ENCODE measurements at places on chromosomes 7 and 10. TPM values are rescaled to one million over a fixed set of nuclear protein-coding genes. Genes with fewer than 3 reads are reported as not detected.

DNA sequence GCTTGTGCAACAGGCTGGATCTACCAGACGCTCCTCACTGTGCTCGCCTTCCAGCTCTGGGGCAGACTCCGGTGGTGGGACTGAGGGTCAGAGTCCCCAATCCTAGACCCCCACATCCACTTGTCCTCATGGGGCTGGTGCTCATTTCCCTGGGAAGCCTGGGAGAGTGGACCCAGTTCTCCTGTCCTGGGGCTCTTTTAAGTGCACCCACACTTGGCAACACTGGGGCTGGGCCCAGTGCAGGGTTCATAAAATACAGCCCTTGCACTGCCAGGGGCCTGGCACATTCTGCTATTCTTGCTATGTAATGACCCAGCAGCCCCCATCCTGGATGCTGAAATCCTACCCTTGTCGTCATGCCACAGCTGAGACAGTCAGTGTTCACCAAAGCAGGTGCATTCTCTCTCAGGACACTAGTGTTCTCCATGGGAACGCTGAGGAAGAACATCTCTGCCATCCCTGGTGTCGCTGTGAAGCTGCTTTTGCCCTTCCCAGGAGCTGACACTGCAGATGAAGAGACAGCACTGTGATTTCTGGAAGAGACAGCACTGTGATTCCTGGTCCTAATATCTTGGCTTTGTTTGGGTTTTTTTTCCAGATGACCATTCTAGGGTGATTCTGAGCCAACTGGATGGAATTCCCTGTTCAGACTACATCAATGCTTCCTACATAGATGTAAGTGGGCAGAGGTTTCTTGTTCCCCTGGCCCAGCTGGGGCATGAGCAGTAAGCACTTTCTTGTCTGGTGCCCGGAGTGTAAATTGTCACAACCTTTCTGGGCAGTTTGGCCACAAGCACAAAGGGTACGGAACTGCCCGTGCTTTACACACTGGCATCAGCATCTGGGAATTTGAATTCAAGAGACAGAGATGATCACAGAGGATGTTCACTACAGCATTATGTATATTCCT, 65.6 kb downstream of the MKI67 start:
- DNase-seq = no peak

- peak; percentile 93 for DNase-seq
Observed at GRCh38 chr7:100983451-100984187, 14.3 kb downstream of the MUC12 start.

DNA sequence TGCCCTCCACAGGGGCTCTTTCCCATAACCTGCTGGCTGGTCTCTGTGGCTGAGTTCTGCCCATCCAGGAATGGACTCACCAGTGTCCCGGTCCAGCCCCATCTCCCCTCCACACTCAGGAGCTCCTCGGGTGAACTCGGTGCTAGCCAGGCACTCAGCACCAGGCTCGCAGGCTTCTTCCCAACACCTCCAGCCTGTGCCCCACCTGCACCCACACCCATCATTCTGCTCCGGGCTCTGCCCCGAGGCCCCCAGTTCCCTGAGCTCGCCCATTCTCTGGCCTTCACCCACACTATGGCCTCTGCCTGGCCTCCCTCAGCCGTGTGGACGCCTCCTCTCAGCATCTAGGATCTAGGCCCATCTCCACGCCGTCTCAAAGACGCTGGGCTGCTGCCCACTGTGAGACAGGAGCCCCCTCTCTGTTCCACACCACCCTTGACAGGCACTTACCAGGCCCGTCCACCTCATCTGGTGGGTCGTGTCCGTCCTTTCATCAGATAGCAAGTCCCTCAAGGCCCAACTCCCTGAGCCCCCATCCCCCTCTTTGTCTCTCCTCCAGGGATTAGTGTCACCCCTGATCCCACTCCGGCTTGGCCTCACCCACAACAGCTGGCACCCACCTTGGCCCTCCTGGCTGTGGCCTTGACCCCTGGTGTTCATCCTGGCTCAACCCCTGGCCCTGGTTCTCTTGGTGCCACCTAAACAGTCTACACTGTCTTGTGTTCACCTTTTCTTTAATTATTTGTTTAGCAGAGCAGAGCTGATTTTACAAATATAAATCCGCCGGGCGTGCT, 76.0 kb upstream of the FAM20C start:
- no peak for DNase-seq

DNA sequence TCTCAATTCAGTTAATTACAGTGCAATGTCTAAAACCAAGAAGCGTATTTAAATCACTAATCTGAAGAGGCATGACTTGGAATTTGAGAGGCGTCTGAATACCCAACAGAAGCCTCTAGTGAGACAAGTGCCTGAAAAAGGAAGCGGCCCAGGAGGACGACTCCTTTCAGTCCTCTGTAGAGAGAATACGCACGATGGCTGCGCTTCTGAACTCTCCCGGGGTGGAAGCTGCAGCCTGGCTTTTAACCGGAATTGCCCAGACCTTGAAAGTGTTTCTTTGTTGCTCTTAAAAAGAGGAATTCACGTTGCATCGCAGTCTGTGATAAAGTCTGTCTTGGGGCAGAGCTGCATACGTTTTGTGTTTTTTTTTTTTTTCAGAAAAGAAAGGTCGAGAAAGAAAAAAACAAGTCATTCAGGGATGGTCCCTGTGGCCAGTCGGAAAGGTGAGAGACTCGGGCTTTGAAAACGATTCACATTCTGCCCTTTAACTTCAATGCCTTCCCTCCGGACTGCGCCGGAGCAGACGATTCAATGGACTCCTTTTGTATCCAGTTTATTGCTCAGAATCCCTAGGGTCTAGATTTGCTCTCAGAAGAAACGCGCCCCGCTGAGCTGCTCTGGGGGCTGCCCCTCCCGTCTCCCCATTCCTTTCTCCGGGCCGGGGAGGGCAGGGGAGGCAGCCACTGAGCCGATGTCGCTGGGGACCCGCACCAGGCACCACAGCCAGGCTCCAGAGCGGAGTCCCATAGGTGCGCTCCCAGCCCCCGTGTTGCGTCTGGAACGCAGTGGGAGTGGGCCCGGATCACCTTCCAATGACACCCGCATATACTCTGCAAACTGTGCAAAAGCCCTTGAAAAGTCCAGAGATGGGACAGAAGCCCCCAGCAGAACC, 994 bp upstream of the PTF1A start:
- no peak for DNase-seq

GRCh38 chr7:132653366-132653930, 77.2 kb upstream of the PLXNA4 start:
- no peak for DNase-seq

- peak; percentile 45 for DNase-seq
Observed at GRCh38 chr7:120273476-120273975, 551 bp downstream of the KCND2 start.

- peak; percentile 96 for DNase-seq
Observed at GRCh38 chr7:142583446-142583845, 165.8 kb upstream of the PRSS1 start.

- no peak for DNase-seq
Observed at GRCh38 chr7:2635810-2636701, 4.3 kb downstream of the TTYH3 start.

- DNase-seq = peak; percentile 86
Observed at GRCh38 chr10:123132576-123133477, 2.9 kb upstream of the HMX3 start.

DNA sequence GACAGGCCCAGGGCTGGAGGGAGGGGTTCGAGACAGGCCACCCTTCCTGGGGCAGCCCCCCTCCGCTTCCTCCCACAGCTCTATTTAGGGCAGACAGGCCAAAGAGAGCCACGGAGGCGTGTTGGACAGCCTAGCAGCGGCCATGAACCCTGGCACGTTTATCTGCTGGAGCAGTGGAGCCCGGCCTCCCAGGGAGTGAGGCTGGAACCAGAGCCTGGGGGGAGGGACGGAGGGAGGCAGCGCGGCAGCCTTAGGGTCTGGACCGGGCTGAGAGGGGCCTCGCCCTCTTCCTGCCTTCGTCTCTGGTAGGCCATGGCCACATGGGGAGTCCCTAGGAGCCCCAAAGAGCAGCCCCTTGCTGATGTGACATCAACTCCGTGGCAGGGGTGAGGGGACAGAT, 17.1 kb downstream of the UNCX start:
- DNase-seq = no peak

GRCh38 chr7:64618785-64619456, 47.0 kb upstream of the ZNF107 start:
- peak; percentile 68 for DNase-seq

DNA sequence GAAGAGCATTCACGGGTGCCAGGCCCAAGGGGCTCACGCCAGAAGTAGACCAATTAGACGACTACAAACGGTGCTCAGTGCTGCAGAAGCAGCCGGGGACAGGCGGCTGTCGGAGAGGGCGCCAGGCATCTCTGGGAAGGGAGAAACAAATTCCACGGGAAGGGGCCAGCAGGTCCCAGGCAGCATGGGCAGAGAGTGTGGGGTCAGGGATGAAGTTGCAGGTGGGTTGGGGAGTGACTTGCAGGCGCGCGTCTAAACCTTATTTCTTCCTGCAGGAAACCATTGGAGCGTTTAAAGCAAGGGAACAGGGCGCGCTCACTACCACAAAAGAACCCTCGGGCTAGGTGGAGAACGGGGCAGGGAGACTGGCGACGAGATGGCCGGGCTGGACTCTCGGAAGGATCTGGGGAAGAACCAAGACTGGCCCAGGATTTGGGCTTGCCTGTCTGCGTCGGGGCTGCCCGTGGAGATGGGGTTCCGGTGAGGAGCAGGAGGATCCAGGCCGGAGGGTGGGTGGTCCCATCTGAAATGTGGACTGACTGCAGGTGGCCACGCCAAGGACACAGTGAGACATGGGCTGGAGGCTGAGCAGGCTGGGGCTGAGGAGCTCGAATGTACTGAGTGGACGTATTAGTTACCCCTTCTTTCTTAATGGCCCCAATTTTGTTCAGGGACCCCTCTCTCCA, 116.3 kb upstream of the DIP2C start:
- no peak for DNase-seq

- peak; percentile 84 for DNase-seq
Observed at GRCh38 chr7:158587162-158588084, at the start of gene PTPRN2. Gene PTPRN2 (minus strand): TSS chr7:158587823.

DNA sequence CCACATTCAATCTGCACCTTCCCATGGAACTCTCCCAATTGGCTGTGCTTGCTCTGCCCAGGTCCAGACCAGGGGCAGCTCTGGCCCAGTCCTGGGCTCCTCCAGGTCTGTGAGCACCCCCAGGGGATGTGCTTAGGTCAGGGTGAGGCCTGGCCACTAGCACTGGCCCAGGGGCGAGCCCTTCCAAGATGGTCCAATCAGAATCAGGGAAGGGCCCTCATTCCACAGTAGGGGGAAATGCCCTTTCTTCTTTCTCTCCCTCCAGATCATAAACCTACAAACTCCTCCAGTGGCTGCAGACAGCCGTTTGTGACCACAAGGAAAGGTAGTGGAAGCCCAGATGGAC, 157.0 kb downstream of the PRKAG2 start:
- DNase-seq = no peak

- no peak for DNase-seq
Observed at GRCh38 chr7:64544010-64544409, 18.9 kb downstream of the ZNF680 start.

DNA sequence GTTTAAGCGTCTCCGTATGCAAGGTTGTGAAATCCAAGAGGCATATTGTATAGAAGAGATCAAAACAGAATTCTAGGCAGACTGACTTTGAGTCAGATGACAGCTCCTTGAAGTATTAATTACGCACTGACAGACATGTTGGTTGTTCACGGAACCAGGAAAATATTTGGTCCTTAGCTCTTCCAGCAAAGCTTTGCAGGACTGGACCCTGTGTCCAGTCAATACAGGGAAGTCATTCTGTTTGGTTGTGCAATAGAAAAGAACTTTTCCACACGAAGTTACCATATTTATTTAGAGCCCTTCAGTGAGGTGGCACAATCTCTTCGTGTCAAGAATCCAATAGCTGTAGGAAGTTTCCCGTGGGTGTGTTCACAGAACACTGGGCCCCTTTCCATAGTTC, 205.3 kb downstream of the ARHGAP21 start:
- DNase-seq = peak; percentile 26

DNA sequence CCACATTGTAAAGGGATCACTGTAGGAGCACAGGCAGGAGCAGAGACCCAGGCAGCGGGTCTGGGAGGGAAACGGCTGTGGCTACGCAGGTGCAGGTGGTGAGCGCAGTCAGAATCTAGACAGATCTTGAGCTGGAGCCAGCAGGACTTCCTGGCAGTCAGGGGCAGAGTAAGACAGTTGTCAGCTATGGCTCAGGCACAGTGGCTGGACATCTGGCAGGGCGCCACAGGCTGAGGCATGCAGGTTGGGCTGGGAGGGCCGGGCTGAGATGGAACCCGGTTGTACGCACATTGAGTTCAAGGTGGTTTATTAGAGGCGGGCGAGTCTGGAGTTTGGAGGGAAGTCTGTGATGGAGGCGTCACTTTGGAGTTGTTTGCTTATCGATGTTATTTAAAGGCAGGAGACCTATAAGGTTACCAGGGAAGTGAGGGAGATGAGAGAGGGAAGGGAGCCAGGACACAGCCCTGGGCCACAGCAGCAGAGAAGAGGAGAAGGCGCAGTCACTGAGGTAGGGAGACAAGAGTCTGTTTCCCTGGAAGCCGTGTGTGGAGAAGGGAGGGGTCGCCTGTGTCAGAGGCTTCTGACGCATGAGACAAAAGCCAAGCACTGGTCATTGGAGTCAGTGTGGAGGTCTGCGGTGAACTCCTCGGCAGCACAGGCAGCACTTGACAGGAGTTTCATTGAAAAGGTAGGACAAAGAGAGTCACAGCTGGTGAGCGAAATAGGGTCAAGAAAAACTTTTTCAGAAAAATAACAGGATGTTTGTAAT, 73.8 kb downstream of the LANCL2 start:
- peak; percentile 35 for DNase-seq

DNA sequence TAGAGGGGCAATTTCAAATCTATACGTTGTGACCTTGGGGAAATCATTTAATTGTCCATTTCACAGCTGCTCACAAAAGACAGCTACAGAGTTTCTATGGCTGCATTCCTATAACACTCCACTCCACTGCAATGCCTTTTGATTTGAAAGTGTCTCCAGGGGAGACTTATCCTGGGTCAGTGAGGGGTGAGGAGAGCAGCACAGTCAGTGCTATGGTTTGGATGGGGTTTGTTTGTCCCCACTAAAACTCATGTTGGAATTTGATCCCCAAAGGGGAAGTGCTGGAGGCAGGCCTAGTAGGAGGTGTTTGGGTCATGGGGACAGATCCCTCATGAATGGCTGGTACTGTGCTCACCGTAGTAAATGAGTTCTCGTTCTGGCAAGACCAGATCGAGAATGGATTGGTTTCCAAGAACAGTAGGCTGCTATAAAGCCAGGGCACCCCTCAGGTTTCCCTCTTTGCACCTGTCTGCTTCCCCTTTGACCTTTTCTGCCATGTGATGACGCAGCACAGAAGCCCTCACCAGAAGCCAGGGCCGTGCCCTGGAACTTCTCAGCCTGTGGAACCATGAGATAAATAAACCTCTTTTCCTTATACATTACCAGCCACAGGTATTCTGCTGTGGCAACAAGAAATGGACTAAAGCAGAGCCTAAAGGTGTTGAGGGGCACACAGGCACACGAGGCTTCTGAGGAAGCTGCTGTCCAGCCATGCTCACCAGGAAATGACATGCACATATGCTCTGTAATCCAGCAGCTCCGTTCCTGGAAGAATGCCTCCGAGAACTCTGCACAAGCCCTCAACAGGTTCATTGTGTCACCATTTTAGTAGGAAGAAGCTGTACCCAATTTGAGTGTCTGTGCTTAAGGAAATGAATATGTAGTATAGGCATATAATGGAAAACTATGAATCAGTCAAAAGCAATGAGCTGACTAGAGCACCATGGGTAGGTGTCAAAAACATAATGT, 5.0 kb upstream of the PAPOLB start:
- DNase-seq = no peak

GRCh38 chr7:153381275-153382040, 621.9 kb downstream of the ACTR3B start:
- DNase-seq = peak; percentile 3

GPR15LG gene
- polyA plus RNA-seq = not detected

DNAH11 gene
- 1.3 TPM for polyA plus RNA-seq

FANK1 gene
- polyA plus RNA-seq = 7.9 TPM

ZDHHC6 gene
- 47.1 TPM for polyA plus RNA-seq

TBC1D12 gene
- polyA plus RNA-seq = 3.8 TPM

ATOH7 gene
- not detected for polyA plus RNA-seq
